Hematopoietic multipotent progenitor cell (in vitro differentiated cells): ENCODE measurements at places on chromosomes 16 and 17.

GRCh38 chr16:24130494-24131085 lies 125.5 kb upstream of the CACNG3 start:
- DNase-seq = no peak

DNA sequence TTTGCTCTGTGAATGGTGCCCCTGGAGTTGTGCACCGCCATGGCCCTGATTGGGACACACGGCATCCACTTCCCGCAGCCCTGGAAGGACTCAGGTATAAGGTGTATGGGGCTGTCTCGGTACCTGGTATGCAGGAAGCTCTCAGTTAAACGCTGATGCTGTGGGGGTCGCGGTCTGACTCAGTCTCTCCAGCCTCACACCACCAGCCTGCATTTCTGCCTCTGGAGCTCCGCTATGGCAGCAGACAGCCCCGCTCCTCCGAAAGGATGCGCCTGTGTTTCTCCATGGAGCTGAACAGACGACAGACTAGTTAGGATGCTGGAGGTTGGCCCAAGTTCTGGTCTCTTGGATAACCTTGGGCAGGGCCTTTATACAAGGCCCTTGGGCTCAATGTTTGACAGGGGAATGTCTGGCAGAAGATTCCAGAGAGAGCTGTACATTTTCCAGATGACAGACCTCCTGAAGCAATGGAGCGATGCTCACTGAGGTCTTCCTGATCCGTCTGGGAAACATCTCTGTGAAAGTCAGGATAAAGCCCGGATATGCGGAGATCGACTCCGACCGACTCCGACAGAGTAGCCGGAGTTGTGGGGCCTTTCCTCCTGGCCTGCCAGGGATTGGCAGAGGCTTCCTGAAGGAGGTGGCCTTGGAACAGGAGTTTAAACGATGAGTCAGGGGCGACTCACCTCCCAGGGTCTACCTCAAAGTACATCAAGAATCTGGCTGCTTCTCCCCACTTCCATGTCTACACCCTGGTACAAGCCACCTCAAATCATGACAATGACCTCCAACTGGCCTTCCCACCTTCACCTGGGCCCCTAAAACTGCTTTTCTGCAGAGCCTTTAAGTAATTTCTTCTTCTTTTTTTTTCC lies 21.9 kb upstream of the BCAR1 start:
- DNase-seq = no peak

GRCh38 chr16:15993541-15993940 lies 44.1 kb downstream of the ABCC1 start:
- DNase-seq = no peak

- DNase-seq = no peak
Observed at GRCh38 chr16:85520853-85521521, 92.1 kb upstream of the GSE1 start.

DNA sequence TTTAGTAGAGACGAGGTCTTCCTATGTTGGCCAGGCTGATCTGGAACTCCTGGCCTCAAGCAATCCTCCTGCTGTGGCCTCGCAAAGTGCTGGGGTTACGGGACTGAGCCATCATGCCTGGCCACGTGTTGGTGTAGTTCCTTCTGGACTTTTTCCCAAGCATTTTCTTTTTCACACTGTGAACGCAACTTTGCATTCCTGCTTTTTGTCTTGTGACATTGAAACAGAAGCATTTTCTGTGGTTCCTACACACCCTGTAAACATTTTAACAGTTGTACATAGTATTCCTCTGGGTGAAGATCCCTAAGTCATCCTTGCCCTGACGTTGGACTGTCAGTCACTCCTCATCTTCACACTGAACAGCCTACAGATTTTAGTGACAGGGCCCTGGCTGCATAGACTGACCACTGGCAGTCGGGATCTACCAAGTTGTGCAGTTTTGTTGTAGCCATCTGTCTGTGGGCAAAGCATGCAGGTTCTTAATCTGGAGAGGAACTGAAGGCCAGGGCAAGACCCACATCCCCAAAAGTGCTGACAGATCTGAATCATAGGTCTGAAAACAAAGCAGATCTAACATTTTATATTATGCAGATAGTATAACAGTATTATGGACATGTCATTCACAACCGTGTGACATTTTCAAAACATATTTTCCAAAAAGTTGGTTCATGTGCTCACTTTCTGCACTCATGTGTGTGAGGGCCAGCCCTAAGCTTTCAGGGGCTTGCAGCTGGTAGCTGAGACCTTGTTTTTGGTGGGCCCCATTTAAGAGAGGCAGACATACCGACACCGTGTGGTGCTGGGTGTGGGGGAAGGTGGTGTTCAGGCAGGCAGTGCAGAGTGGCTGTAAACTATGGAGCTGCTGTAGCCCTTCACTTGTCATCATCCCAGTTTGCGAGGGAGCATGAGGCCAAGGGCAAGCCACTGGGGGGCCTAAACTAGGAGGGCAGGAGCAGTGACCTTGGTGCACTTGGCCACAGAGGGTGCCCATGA lies 59.9 kb downstream of the EPN2 start:
- DNase-seq = no peak

DNA sequence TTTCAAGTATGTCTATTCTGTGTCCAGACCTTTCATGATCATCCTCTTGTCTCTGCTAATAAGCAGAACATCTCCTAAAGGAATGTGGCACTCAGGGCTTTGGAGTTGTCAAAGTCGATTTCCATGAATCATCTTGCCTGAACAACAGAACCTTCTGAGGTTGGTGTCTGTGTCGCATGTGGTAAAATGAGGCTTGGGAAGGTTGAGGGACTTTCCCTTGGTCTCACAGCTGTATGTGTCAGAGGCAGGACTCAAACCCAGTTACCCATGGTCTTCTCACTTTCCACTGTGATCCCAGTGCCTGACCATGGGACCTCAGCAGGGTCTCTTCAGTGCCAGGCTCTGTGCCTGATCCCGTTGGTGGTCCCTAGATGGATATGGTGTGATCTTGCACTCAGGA lies 4.2 kb upstream of the GPRC5B start:
- no peak for DNase-seq

DNA sequence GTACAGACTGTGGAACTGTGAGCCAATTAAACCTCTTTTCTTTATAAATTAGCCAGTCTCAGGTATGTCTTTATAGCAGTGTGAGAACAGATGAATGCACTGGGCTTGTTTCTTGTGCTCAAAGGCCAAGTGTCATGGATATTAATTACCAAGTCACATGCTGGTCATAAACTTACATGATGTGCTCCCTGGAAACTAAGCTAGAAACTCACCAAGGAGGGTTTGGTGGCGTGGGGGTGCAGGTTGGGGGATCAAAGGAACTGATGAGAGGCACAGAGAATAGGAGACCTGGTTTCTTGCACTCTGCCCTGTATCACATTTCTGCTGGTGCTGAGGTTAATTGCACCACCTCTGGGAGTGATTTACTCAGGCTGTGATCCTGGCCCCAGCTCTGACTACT lies 31.2 kb upstream of the TMC5 start:
- no peak for DNase-seq

DNA sequence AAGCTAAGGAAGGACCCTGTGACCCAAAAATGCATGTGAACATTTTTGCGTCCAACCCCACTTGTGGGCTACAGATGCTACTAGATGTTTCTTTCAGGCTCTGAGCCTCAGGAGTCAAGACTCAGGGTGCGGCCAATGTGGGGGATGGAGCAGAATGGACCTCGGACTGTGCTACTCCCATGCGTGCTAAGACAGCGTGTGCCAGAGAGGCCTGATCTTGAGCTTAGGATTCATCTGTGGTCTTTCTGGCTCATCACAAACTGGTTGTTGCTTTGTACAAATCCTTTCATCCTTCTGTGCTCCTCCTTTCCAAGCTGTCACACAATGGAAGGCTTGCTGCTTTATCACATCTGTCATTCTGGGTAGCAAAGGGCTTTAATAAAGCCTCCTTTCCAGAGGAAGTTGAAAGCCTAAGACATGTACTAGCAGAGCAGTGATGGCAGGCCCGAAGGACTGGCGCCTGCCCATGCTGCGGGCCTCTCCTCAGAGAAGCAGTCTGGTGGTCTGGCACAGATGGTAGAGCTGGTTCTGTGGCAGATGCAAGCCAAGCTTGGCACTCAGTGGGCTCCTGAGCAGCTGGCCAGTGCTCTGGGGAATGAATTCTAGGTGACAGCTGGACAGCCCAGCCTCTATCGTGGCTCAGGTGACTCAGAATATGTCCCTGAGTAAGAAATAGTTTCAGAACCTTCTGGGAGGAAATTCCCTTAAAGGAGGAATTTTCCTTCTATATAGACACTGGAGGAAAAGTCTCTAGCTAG lies 27.8 kb downstream of the COG4 start:
- DNase-seq = no peak

GRCh38 chr16:57634171-57634570 lies 5.7 kb downstream of the ADGRG1 start:
- peak; percentile 74 for DNase-seq

- no peak for DNase-seq
Observed at GRCh38 chr17:2697611-2698162, 13.9 kb downstream of the CLUH start.

DNA sequence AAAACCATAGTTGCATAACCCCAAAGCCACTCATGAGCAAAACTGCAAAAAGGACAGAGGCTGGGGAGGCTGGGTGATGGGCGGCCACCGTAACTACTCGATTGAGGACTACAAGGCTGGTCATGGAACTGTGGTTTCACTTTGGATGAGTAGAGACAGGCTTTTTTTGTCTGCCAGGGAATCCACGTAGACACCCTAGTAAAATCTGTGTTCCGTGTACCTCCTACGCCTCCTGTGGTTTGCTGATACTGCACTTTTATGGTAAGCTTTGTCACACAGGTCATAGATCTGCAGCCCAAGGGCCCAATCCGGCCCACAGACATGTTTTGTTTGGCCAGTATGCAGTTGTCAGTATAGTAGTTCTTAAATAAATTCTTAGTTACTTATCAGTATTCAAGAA lies 2.2 kb upstream of the TLCD3B start:
- DNase-seq = no peak

DNA sequence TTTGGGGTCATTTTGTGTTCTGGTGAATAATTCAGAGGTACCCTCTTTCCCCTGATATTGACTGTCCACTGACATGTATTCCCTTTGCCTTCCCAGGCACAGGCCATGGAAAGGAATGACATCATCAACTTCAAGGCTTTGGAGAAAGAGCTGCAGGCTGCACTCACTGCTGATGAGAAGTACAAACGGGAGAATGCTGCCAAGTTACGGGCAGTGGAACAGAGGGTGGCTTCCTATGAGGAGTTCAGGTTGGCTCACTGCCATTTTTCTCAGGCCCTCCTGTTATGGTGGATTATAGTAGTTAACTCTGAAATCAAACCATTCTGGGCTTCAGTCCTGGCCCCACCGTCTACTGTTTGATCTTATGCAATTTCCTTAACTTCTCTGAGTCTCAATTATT lies 1.6 kb upstream of the EFTUD2 start:
- no peak for DNase-seq
